ENCODE measurements at places on chromosomes 13 and 19.

- peak; percentile 96 for DNase-seq
These were observed at the start of gene ZNF613 for GRCh38 chr19:51926784-51927741. TSS of gene ZNF613 (plus strand) at chr19:51927472. CDS start at chr19:51936221, 8,749 bp downstream.

- peak; percentile 11 for DNase-seq
These were observed 98.2 kb downstream of the RBM26 start for GRCh38 chr13:79307866-79308298.

DNA sequence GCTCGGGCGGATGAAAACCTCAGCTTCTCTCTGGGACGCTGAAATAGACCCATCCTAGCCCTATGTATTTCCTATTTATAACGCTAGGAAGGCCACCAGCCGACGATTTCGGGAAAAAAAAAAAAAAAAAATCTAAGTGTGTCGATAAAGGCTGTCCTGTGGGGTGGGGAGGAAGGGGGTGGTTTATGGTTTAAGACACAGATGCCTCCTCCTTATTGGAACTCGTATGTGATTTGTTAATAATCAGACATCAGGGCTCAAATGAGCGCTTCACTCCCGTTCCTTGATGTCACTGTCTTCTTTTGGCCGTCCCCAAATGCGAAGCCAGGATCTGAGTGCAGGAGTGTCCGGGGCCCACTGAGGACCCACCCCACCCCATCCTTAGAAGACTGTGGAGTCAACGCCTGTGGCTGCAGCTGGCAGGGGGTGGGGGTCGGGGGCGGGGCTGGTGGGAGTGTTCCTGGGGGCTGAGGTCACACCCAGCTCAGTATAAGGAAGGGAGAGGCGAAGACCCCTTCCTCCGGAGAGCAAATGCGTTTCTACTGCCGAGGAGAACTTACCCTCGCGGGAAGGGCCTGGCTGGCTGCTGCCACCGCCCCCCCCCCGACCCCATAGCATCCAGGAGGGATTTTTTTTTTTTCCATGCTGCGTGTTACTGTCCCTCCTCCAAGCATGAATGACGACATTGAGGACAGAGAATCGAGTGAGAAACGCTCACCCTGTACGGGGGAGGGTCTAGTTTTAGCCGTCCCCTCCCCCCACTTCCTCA lies 971 bp downstream of the ATCAY start:
- DNase-seq, result no peak

- DNase-seq, result no peak
These were observed 9.3 kb upstream of the MARCHF2 start for GRCh38 chr19:8403820-8404109.

DNA sequence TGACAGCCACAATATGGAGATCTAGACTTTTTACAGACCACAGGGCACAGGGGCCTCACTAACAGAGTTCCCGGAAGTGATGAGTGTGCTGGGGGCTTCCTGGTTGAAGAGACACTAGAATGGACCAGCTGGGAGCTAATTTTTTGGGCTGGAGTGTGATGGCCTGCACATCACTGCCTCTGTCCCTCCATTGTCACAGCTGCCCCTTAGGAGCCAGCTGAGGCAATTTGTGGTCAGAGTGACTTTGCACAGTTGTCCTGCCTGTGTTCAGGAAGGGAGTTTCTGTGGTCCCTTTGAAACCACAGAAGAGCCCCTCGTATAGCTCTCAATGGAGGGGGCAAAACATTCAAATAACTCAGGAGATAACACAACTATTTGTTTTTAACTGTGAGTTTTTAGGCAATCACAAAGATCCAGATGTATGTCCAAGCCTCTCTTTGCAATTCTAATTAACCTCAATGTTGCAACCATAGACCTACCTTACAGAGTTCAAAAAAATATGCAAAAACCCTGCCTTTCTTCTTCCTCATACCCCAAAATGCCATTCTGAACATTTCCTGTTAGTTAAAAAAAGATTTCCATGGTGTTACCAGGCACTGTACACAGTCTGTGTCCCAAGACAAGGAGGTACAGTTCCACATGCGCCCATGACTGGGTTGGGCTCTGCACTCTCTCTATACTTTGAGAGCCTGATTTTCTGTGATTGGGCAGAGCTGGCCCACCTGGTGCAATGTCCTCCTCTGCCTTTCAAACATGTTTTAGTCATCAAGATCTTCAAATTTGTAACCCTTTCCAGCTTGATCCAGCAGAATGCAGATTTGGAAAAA lies 2.4 kb downstream of the ALOX5AP start:
- DNase-seq, result no peak

DNA sequence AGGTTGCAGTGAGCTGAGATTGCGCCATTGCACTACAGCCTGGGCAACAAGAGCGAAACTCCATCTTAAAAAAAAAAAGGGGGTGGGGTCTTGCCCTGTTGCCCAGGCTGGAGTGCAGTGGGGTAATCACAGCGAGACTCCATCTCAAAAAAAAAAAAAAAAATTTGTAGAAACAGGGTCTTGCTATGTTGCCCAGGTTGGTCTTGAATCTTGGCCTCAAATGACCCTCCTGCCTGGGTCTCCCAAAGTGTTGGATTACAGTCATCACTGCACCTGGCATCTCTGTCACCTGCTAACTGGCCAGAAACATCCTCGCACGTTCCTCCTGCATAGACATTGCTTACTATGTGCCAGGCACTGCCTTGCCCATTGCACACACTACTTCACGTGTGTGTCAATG lies 14.1 kb downstream of the RCN3 start:
- no peak for DNase-seq

- DNase-seq, result no peak
These were observed 1.8 kb upstream of the NEK3 start for GRCh38 chr13:52161181-52161646.

DNA sequence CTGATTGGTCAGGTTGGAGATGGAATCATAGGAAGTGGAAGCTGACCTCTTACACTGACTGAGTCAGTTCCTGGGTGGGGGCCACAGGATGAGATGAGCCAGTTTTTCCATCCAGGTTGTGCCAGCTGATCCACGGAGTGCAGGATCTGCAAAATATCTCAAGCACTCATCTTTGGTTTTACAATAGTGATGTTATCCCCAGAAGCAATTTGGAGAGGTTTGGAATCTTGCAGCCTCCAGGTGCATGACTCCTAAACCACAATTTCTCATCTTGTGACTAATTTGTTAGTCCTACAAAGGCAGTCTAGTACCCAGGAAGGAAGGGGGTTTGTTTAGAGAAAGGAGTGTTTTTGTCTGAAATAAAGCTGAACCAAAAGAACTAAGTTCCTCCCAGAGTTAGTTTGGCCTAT lies 212.8 kb downstream of the SLITRK6 start:
- DNase-seq, result peak; percentile 74

DNA sequence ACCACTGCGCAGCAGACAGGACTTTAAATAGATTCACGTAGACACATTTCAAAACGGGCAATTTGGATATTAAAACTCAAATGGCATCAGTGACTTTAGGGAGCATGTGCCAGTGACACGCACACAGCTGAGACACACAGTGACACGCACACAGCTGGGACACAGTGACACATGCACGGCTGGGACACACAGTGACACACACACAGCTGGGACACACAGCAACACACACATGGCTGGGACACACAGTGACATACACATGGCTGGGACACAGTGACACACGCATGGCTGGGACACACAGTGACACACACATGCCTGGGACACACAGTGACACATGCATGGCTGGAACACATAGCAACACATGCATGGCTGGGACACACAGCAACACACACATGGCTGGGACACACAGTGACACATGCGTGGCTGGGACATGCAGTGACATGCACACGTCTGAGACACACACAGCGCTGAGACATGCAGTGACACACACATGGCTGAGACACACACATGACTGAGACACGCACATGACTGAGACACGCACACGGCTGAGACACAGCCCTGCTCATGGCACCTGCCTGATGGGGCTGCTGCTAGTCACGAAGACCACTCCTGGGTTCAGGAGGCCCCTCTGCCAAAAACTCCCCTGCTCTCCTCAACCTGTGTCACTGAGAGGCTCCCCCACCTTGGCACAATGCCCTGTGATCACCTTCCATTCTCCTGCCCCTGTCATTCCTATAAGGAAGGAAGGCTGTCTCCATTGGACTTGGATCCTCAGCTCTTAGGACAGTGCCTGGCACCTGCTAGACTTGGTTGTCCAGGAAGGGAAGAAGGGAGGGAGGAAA lies 52.5 kb downstream of the SOX1 start:
- DNase-seq, result no peak

GRCh38 chr13:110925023-110925612 lies 10.2 kb upstream of the ANKRD10 start:
- peak; percentile 9 for DNase-seq

DNA sequence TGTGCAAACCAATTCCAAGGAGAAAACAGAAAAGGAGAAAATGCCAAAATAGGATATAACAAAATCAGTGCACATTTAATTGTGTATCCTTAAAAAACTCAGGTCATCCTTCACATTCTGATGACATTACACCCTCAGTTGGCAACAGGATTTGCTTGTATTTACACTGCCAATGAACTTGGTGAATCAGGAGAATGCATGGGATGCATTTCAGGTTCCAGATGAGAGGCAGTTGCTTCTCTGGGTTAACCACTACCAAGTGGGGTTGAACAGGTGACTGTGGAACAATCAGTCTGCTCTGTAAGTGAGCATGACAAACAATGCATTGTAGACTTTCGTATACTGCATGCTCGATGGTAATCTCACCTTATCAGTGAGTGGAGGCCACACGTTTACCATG lies 79.1 kb downstream of the STARD13 start:
- peak; percentile 54 for DNase-seq

DNA sequence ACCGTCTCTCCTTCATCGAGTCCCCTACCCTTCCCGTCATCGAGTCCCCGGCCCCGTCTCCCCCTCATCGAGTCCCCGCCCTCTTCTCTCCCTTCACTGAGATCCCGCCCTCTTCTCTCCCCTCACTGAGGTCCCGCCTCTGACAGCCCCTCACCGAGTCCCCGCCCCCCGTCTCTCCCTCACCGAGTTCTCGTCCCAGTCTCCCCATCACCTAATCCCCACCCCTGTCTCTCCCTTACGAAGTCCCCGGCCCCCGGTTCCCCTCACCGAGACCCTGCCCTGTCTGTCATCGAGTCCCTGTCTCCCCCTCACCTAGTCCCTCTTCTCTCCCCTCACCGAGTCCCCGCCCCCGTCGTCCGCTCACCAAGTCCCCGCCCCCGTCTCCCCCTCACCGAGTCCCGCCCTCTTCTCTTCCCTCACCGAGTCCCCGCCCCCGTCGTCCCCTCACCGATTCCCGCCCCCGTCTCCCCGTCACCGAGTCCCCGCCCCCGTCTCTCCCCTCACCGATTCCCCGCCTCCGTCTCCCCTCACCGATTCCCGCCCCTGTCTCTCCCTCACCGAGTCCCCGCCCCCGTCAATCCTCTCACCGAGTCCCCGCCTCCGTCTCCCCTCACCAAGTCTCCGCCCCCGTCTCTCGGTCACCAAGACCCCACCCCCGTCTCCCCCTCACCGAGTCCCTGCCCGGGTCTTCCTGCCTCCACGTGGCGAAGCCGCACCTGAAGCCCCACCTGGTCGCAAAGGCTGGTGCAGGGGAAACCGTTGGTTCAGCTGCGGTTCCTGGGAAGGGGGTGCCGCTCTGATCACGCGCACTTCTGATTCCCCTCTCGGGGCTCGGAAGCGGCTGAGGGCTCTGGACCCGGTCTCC lies 23.9 kb upstream of the ZNF846 start:
- DNase-seq, result peak; percentile 94

GRCh38 chr19:13920940-13921747 lies 15.1 kb downstream of the CC2D1A start:
- peak; percentile 40 for DNase-seq

DNA sequence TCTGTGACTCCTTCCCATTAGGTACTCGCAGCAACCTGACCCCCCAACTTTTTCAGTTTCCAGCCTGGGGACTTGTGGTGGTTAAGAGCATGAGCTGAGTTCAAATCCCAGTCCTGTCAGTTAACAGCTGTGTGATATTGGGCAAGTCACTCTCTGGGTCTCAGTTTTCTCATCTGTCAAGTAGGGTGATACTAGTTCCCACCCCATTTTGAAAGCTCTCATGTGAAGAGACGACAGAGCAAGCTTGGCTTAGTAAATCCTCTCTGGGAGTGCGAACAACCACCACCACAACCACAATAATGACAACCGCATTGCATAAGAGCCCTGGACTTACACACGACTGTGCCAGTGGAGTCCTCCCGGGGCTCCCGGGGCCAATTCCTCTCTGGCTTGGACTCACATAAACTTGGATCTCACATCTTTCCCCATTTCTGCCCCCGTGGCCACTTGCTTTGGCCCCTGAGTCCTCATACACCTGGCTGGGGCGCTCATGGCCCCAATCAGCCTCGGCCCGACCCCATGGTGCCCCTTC lies 454 bp downstream of the BLVRB start:
- peak; percentile 63 for DNase-seq

All from astrocyte of the spinal cord (primary cell).